Left lung (tissue), 14 donors: ENCODE measurements at places on chromosomes 2 and 18. TPM values are rescaled to one million over a fixed set of nuclear protein-coding genes. Genes with fewer than 3 reads are reported as not detected.

DNA sequence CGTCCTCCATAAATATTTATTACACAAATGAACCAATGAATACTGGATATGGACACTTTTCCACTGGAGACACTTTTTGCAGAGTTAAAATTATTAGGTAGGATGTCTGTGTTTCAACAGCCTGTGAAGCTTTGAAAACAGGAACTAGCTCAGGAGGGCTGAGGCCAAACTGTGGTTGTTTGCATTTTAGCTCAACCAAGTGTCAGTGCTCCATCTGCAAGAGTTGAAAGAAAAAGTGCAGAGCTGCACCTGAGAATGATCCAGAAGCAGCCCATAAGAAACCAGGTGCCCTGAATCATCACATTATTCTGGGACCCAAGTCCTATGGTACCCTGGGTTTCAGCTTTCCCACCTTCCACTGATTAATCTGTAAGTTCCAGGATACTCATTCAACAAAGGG is 180.4 kb downstream of the TRIB2 start:
- no peak overlapping the region for H3K4me3 ChIP-seq
- no peaks in the 10 kb centered on the region for H3K36me3 ChIP-seq
- no peak for DNase-seq
- H3K27me3 ChIP-seq = no peaks in the 10 kb centered on the region
- H3K4me1 ChIP-seq = no peaks in the 10 kb centered on the region

- no peaks in the 10 kb centered on the region for H3K27me3 ChIP-seq
- no peaks in the 10 kb centered on the region for H3K36me3 ChIP-seq
- H3K4me3 ChIP-seq = no peak overlapping the region
These were observed 447.5 kb upstream of the FSIP2 start for GRCh38 chr2:185291035-185291647.

GRCh38 chr2:3222636-3223035 is 155.0 kb downstream of the EIPR1 start:
- H3K36me3 ChIP-seq = no peaks in the 10 kb centered on the region
- no peaks in the 10 kb centered on the region for H3K27me3 ChIP-seq
- H3K4me3 ChIP-seq = no peak overlapping the region
- H3K4me1 ChIP-seq = no peaks in the 10 kb centered on the region
- no peak overlapping the region for H3K27ac ChIP-seq
- DNase-seq = no peak

MSTN gene
- 0.12 TPM for total RNA-seq

DSC2 gene
- 21.0 TPM for total RNA-seq

GRCh38 chr2:159226608-159227385 is 59.7 kb downstream of the WDSUB1 start:
- no peaks in the 10 kb centered on the region for H3K27me3 ChIP-seq
- H3K36me3 ChIP-seq = peaks cover 56% of the 10 kb centered on the region
- DNase-seq = no peak
- peaks cover 9% of the 10 kb centered on the region for H3K4me1 ChIP-seq
- peak overlapping the region; percentile 57 for H3K27ac ChIP-seq

DNA sequence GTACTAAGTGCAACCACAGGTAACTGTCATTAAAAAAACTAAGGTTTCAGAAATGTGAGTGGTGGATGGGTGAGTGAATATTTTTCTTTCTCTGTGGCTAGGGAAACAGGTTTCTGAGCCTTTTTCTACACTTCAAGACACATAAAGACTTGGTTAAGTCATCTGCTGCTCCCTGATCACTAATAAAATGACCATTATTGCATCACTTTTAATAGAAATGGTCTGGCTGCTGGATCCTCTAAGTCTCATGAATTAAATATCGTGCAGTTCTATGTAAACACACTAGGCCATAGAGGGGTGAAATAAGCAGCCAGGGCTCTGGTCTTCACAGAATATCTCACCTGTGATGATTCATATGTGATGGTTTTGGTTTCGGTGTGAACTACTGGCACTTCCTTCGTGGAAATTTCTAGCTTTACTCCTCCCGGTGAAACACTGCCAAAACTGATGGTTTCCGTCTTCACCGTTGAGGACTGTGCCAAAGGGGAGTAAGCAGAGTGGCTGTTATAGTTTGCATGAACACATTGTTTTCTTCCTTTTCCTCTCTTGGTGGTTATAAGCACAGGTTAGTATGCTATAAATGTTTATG is 100.4 kb upstream of the ZBTB14 start:
- H3K27me3 ChIP-seq = no peaks in the 10 kb centered on the region
- H3K4me1 ChIP-seq = no peaks in the 10 kb centered on the region
- no peak overlapping the region for H3K4me3 ChIP-seq
- H3K27ac ChIP-seq = no peak overlapping the region

DNA sequence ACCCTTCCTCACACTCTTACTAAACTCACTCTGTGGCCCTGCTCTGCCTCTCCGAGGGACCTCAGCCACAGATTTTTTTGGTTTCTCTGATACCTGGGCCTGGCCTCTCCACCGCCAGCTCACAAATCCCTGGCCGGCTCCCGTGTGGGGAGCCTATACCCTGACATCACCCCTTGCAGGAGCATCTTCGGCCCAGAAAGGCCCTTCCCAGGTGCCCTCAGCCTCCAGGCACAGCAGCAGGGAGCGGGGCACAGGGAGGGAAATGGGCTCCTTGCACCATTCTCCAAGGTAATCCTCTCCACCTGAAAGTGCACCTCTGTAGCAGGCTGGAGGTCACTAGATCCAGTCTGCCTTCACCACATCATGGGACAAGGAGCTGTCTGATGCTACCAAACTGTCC is 43.2 kb downstream of the CRACDL start:
- no peaks in the 10 kb centered on the region for H3K27me3 ChIP-seq
- no peak overlapping the region for H3K27ac ChIP-seq
- H3K36me3 ChIP-seq = no peaks in the 10 kb centered on the region
- no peak for DNase-seq

DNA sequence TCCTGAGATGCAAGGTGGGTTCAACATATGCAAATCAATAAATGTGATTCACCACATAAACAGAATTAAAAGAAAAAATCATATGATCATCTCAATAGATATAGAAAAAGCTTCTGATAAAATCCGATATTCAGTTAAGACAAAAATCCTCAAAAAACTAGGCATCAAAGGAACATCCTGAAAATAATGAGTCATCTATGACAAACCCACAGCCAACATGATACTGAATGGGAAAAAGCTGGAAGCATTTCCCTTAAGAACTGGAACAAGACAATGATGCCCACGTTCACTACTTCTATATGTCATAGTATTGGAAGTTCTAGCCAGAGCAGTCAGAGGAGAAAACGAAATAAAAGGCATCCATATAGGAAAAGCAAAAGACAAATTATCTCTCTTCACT is 80.4 kb downstream of the MYO3B start:
- H3K4me1 ChIP-seq = no peaks in the 10 kb centered on the region
- H3K4me3 ChIP-seq = no peak overlapping the region
- no peaks in the 10 kb centered on the region for H3K27me3 ChIP-seq
- no peak for DNase-seq

AOX1 gene
- total RNA-seq = 32.4 TPM

DNA sequence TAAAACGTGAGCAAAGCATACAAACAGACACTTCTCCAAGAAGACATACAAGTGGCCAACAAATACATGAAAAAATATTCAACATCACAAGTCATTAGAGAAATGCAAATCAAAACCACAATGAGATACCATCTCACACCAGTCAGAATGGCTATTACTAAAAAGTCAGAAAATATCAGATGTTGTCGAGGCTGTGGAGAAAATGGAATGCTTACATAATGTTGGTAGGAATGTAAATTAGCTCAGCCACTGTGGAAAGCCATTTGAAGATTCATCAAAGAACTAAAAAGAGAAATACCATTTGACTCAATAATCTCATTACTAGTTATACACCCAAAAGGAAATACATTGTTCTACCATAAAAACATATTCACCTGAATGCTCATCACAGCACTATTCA is 825.7 kb downstream of the SUCLG1 start:
- no peaks in the 10 kb centered on the region for H3K27me3 ChIP-seq
- no peak for DNase-seq
- H3K4me3 ChIP-seq = no peak overlapping the region
- no peaks in the 10 kb centered on the region for H3K36me3 ChIP-seq
- H3K27ac ChIP-seq = no peak overlapping the region

GRCh38 chr18:50879302-50880118 is 592 bp downstream of the ME2 start:
- peak overlapping the region; percentile 76 for H3K4me3 ChIP-seq
- no peaks in the 10 kb centered on the region for H3K4me1 ChIP-seq
- H3K36me3 ChIP-seq = no peaks in the 10 kb centered on the region

DNA sequence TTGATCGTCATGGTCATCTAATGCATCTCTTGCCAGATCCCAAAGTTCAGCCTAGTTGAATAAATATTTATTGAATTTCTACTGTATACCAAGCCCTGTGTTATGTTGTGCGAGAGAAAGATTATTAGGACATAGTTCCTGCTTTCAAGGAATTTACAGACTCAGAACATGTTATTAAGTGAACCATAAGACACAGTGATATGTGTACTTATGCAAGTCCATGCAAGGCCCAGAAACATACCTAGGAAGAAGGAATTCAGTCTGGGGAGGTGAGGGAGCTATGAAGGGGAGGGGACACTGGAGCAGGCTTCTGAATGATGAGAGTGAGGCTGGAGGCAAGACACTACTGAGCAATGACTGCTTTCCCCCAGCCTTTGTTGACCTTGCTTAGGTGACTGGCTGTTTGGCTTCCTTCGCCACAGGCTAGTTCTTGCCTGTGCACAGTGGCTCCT is 81.4 kb downstream of the ACAA2 start:
- H3K4me3 ChIP-seq = no peak overlapping the region
- H3K27ac ChIP-seq = no peak overlapping the region
- H3K27me3 ChIP-seq = no peaks in the 10 kb centered on the region

GRCh38 chr2:6937157-6937556 is 19.9 kb downstream of the RNF144A start:
- no peak overlapping the region for H3K27ac ChIP-seq
- no peaks in the 10 kb centered on the region for H3K36me3 ChIP-seq
- peaks cover 22% of the 10 kb centered on the region for H3K4me1 ChIP-seq
- DNase-seq = no peak
- no peak overlapping the region for H3K4me3 ChIP-seq
- no peaks in the 10 kb centered on the region for H3K27me3 ChIP-seq

GCG gene
- total RNA-seq = not detected

IFT172 gene
- 21.0 TPM for total RNA-seq

DNA sequence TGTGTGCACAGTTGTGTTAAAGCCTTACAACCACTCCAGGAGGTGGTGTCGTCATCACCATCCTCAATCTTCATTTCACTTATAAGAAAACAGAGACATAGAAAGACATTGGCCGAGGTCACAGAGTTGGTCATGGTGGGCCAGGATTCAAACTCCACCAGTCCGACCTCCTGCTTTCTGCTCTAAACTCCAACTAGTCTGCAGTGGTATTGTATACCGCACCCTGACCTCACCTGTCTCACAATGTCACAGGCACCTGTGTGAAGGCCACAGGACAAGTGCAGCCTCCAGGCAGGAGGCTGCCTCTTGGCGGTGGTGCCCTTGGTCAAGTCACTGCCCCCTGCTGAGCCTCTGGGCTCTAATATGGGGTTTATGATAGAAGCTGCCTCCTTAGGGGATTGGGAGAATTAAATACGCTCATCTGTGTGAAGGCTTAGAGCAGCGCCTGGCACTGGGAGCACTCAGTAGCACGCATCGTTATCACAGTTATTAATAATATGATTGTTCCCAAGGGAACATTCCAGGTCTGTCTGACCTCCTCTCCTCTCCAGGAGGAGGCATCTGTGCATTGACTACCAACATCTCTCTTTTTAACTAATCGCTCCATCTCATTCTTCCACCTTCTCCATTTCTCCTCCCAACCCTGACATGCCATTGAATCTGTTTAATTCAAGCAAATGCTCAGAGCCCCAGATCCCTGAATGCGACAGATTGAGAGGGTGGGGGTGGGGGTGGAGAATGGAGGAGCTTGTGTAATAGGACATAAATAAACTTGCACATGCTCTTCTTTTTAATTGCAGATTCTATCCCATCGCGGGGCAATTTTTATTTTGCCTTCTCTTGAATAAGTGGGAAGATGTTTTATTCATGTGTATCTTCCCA is 112.7 kb downstream of the MCFD2 start:
- H3K36me3 ChIP-seq = no peaks in the 10 kb centered on the region
- H3K4me1 ChIP-seq = no peaks in the 10 kb centered on the region
- H3K27me3 ChIP-seq = no peaks in the 10 kb centered on the region
- no peak overlapping the region for H3K27ac ChIP-seq
- no peak overlapping the region for H3K4me3 ChIP-seq
- no peak for DNase-seq

RBM44 gene
- total RNA-seq = 0.41 TPM

DNA sequence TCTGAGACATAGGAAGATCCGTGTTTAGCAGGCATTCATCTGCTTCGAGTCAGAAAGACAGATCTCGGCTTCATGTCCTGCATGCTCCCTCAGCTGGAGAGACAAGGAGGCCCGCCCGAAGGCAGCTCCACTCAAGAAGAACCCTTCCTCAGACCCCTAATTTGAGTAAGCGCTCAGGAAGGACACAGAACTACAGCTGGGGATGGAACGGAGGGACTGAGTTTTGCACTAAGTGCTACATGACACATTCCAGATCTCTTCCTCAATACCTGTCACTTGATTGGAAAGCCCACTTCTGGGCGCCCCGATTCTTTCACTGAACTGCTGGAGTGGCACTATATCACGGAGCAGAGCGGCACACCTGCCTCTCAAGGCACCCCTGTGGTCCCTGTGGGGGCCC is 185.6 kb upstream of the PXDN start:
- H3K27me3 ChIP-seq = no peaks in the 10 kb centered on the region
- H3K27ac ChIP-seq = no peak overlapping the region
- H3K4me3 ChIP-seq = no peak overlapping the region
- no peaks in the 10 kb centered on the region for H3K4me1 ChIP-seq
- DNase-seq = no peak
- H3K36me3 ChIP-seq = no peaks in the 10 kb centered on the region

GRCh38 chr2:98063291-98063854 is 23.6 kb upstream of the VWA3B start:
- H3K27me3 ChIP-seq = no peaks in the 10 kb centered on the region
- H3K27ac ChIP-seq = no peak overlapping the region
- no peak overlapping the region for H3K4me3 ChIP-seq
- no peaks in the 10 kb centered on the region for H3K36me3 ChIP-seq

DNA sequence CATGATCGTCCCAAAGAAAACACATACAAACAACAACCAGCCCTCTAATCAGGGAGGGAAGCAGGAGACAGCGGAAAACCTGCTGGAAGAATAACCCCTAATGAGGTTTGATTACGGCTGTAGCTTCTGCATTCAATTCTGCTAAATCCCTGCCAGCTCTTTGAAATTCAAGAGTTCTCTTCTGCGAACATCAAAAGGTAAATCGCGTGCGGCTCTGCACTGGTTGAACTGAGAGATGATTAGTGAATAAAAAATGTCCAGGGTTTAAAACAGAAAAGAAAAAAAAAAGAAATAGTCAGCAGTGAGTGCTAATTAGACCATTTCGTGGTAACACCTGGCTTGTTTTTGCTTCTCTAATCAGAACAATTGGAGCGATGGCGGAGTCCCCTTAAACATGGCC is 153.0 kb upstream of the CAPN13 start:
- no peaks in the 10 kb centered on the region for H3K36me3 ChIP-seq
- H3K4me3 ChIP-seq = no peak overlapping the region
- H3K27ac ChIP-seq = no peak overlapping the region
- DNase-seq = no peak
- H3K4me1 ChIP-seq = no peaks in the 10 kb centered on the region
